Effector CD4-positive, alpha-beta T cell (primary cell): ENCODE measurements at places on chromosomes 3 and 15.

GRCh38 chr3:70049761-70050160, 50.2 kb downstream of the SAMMSON start:
- DNase-seq: no peak

DNA sequence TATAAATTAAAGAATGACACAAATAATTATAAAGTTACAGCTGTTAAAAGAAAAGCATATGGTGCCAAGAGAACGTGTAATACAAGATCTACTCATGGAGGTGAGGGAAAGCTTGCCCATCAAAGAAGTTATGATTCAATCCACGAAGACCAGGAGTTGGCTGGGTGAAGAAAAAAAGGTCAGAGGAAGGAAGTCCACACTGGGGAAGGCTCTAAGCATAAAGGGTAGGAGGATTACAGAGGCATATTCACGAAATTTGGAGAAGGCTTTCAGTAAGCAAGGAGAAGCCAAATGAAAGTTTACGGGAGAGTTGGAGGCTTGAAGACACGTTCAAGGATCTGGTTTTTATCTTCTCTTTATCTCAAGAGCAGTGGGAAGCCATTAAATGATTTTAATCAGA, 1.8 kb upstream of the TGFBR2 start:
- no peak for DNase-seq

GRCh38 chr3:38128303-38128655, 8.6 kb downstream of the ACAA1 start:
- DNase-seq: no peak

DNA sequence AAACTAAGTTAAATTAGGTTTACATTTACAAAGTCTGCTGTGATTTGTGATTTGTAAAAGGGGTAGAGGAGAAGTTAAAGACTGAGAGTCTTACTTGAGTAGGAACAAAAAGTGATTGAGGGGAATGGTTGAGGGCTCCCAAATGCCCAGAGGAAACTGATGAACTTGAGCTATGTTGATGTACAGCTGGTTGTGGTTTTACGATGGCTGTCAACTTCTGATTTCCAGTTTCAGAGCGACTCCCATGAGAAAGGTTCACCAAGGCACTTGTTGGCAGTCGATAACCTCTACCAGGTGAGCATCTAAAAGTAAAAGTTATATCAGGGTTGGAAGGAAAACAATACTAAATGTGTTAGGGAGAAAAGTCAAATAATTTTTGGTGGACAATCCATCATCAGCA, 91.0 kb downstream of the XRN1 start:
- DNase-seq: no peak

DNA sequence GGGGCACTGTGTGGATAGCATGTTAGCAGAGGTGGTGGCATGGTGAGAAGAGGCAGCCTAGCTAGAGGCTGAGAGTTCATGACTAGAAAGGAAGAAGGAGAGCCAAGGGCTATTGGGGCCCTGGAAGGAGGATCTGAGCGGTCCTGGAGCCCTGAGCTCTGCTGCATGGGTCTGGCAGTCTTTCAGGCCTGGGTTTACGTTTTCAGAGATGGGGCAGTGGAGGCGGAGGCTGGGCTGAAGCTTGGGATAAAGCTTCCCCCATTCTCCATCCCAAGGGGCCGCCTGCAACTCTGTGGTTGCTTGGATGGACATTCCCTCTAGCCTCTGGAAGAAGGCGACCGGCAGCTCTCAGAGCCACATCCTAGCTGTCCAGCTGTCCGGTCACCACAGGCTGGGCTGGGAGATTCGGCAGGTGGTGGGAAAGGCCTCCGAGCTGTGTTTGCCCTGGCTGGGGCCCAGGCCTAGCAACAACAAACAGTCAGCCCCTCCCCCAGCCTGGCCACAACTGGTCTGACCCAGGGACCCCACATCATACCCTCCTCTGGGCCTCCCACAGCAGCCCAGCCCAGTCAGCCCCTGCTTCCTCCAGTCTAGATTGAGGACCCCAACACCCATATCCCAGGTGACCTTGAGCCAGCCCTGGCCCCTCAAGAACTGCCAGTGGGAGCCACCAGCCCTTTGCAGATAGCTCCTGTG, 1.8 kb upstream of the SLC38A3 start:
- DNase-seq: no peak

- no peak for DNase-seq
Observed at GRCh38 chr15:90762109-90762508, 45.0 kb downstream of the BLM start.

DNA sequence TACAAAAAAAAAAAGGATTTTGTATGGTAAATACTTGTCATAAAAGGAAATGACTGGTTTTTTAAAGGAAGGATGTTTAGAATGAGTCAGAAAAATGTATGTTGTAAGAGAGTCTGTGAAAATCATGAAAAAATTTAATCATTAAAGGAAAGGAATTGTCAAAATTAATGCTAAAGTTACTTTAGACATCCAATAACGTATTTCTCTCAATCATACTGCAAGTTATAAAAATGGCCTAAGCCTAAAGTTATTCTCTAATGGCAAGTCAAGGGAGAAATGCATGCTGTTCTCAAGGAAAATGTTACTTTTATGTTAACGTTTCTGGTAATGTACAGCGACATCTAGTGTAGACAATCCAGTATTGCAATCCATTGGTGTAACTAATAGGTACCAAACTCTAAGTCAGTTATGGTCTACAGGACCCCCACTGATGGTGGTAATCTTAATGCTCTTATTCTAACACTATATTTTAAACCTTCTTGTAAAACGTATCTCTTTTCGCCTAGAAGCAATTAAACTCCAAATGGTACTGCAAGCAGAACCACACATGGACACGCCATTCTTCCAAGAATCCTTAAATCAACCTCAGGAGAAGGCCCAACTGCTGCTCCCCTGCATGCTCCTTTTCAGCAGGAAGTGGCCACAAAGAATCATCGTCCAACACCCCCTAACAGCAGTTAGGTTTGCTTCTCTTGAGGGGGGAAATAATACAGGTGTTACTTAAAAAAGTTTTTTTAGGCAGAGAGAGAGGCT, 35.2 kb downstream of the NCEH1 start:
- DNase-seq: peak; percentile 14

DNA sequence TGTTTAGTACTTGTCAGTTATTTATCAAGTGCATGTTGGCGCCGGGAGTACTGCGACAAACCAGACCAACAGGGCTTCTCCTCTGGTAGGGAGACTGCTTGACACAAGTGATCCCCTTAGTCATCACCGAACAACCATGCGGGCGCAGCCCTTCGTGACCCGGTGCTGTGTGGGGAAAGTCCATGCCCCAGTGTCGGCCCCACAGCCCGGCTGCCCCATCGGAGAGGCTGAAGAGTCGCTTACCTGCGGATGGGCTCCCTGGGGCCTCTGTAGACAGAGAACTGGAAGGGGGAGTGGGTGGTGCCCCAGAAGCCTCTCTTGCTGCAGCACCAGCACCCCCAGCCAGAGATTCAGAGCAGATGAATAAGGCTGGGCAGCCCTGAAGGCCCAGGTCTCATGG, 90.3 kb upstream of the PRR23E start:
- no peak for DNase-seq

DNA sequence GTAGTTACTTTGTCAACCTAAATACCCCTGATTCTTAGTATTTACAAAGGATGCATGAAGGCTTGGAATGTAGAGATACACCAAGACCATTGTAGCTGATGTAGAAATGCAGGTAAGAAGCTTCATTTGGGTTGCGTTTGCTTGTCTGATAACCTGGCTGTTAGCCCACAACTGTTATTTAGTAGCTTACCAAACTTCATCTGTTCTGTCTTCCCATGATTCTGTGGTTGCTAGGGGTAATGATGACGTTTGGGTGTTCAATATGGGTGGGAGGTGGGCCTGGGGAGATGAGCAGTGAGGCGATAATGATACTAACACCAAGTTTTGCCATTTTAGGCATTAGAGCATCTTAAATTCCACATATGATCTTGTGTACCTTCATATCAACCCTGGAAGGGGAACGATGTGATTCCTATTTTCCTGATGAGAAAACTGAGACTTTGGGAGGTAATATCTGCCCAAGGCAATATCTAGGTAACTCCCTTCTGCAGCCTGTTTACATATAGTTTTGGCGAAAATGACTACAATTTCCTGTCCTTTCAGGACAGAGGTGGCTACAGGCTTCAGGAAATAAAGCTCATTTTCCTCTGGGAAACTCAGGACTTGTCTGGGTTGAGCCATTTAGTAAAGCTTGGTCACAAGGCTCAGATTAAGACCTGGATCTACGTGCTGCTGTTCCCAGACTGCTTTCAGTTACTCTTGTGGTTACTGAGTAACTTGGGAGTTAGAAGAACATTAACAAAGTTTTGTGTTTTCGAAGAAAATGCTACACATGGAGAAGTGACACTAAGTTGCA, 26.8 kb downstream of the FNDC3B start:
- DNase-seq: no peak

GRCh38 chr3:189853906-189854305, 222.7 kb downstream of the TP63 start:
- DNase-seq: no peak
